ENCODE measurements at places on chromosomes 2 and 18.

DNA sequence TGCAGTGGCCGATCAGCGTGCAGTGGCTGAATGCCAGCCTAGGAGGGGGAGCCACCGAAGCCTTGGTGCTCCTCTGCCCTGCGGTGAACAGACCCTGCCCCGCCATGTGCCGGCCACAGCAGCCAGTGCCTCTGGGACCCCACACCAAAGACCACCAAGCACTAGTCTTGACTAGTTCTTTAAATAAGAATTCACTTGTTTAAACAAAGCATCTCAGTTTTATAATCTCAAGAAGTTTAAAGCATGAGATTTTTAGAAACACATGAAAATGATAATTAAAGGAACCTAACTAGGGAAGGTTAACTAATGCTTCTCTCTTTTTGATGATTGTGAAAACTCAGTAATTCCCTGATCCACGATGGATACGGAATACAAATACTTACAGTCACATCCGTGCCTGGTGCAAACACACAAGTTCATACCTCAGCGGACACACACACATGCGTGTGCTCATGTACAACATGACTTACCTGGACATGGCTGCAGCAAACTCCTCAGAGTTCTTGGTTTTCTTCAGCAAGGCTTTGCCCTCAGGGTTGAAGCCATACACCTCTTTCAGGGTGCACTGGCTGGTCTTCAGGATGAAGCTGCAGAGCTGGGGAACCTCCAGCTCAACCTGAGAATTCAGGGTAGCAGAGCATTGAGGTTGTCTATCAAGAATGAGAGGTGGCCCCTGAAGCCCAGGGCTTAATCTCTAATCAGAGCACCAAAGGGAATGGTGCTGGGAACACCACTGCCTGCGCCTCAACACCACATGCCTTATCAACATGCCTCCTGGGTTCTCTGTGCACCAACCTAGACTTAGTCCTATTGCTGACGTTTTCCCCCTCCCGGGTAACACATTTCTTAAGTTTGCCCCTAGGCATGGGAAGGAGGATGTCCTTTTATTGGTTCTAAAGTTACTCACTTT is 3.1 kb downstream of the APOB start:
- no peak for DNase-seq

DNA sequence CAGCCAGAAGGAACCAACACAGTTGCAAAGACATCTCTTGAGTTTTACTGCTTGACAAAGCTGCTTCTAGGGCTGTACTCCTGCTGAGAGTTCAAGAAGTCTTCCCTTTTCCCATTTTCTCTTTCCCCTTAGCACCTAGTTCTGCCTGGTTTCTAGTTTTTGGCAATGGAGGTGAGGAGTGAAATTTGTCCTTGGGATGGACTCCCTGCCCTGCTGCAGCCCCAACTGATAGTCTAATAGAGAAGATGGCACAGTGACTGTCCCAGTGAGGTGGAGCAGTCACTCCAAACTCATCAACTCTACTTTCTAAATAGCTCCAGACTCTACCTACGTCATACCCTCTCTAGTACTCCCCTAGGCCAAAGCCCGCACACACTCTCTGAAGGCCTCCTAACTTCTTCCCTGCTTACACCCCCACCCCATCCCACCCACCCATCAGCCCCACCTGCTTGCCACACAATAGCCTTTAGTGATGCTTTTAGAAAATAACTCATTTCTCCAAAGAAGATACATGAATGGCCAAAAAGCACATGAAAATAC is 164.4 kb downstream of the DDX1 start:
- no peak for DNase-seq

DNA sequence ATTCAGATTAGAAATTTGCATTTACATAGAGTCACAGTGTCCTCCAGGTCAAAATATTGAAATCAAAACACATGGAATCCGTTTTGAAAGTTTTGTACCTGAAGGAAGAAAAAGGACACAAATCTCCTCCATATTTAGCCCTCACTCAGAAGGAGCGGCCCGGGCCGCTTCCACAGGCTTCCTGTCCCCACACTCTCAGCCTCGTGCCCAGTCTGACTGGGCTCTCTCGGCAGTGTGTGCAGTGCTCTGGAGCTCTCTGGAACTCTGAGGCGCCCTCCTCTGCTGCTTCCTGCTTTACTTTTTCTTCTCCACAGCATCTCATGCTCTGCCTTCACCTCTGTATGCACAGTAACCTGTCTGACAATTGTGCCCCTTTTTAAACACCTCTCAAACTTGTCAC is 22.2 kb upstream of the ZFP36L2 start:
- no peak for DNase-seq

GRCh38 chr18:75727456-75727855 is 300.0 kb upstream of the SMIM21 start:
- DNase-seq, result no peak

- no peak for DNase-seq
Observed at GRCh38 chr2:9247786-9248185, 41.2 kb downstream of the ASAP2 start.

- no peak for DNase-seq
Observed at GRCh38 chr2:181924336-181924735, 32.8 kb downstream of the ITPRID2 start.

DNA sequence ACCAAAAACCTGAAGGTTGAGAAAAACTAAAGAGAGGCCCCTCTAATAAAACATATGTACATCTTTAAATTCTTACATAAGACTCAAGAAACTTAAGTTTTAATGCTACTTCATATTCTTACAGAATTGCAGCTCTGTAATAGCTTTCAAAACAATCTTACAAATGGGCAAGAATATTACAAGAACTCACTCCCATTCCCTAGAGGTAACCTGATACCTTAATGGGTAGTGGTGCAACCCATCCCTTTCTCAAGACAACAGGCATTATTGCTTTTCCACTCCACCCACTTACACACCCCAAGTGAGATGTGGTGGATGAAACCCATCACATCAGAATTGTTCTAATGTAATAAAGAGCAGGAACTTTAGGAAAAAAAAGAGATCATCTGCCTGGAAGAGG is 103.7 kb downstream of the RBMS1 start:
- no peak for DNase-seq

GRCh38 chr2:77418537-77418936 is 103.6 kb downstream of the LRRTM4 start:
- no peak for DNase-seq

DNA sequence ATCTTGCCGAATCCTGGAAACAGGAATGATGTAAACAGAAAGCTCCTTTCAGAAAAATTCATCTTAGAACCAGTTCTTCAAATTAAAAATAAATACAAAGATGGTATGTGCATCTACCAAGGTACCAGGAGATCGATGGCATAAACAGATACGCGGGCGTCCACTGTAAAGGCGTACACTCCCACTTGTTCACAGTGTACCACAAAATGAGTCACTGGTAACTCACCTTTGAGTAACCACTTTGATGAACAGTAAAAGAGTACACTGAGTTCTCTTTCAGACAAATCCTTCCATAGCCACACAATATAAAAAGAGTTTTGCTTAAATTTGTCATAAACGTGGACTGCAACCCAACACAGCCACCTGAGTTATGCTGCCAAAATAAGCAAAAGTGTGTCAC is 128.3 kb downstream of the DNER start:
- DNase-seq, result no peak

DNA sequence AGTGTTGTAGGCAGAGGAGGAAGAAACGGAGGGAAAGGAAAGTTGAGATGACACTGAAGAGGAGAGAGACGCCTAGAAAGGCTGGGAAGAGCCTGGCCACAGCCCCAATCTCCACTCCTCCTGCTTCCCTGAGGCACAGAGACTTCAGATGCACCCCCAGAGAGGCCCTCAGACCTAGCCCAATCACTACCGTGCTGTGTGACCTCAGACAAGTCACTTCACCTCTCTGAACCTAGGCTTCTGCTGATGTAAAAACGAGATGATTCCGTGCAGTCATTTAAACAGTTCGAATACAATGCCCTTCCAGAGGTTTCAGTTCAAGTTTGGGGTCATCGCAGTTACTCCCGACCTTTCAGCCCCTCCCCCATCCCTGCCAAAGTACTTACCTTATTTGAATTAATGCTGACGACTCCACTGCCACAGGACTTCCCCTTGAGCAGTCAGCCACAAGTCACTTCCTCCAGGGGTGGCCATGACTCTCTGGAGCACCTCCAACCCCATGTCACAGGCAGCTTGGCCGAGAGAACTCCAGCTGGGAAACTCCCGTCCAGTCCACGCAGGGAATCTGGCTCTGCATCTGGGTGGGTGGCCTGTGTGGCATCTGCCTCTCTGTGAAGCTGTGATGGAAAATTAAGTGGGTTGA is 105.2 kb upstream of the ID2 start:
- DNase-seq, result no peak

DNA sequence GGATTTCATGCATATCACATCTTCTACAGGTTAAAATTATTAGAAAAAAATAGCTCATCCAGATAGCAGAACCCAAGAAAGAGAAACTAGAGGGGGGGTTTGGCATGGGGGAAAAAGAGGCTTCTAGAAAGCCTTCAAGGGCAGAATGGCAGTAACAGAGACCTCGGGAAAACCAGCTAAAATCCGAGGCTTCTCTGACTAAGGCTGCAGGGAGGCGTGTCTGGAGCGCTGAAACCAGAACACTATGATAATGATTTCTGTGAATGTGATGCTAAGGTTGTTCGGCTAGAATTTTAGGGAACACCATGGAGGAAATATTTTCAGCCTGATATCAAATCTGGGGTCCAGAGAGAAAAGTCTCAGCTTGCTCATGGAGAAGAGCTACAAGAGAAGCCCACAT is 73.0 kb downstream of the ATP8B1 start:
- no peak for DNase-seq

- peak; percentile 45 for DNase-seq
Observed at GRCh38 chr2:85405201-85406059, 4.7 kb downstream of the CAPG start.

DNA sequence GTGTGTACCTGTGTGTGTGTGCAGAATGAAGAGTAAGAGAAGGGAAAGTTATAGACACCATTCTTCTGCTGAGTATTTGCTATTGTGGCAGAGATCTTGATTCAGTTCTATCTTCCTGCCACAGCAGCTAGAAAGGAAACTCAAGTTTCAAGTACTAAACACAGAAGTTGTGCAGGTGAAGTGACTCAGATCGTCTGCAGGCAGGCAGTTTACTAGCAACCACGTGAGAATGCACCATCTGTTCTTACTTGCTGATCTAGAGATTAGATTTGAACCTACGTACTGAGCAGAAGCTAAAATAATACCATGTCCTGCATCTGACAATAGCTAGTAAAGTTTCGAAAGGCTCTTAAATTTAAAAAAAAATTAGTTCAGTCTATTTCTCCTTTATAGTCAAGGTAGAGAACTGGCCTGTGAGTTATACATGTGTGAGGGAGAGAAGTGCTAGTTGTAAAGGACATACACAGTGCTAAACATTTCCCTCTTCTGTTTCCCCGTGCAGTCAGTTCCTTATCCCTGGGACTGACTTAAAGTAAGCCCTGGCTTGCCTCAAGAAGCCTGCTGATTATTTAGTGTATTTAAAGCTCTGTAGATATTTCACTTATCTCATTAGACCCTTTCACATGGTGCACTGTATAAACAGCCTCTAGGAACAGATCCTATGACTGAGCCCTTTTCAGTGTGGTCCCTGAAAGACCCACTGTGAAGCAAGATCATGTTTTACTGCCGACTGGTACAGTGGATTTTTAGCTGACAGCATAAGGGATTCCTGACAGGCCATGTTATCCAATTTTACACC is 45.0 kb downstream of the SLC38A11 start:
- DNase-seq, result no peak

- DNase-seq, result no peak
Observed at GRCh38 chr2:121900391-121900790, 144.9 kb downstream of the TSN start.

GRCh38 chr2:191618046-191618780 is 59.7 kb upstream of the NABP1 start:
- no peak for DNase-seq

DNA sequence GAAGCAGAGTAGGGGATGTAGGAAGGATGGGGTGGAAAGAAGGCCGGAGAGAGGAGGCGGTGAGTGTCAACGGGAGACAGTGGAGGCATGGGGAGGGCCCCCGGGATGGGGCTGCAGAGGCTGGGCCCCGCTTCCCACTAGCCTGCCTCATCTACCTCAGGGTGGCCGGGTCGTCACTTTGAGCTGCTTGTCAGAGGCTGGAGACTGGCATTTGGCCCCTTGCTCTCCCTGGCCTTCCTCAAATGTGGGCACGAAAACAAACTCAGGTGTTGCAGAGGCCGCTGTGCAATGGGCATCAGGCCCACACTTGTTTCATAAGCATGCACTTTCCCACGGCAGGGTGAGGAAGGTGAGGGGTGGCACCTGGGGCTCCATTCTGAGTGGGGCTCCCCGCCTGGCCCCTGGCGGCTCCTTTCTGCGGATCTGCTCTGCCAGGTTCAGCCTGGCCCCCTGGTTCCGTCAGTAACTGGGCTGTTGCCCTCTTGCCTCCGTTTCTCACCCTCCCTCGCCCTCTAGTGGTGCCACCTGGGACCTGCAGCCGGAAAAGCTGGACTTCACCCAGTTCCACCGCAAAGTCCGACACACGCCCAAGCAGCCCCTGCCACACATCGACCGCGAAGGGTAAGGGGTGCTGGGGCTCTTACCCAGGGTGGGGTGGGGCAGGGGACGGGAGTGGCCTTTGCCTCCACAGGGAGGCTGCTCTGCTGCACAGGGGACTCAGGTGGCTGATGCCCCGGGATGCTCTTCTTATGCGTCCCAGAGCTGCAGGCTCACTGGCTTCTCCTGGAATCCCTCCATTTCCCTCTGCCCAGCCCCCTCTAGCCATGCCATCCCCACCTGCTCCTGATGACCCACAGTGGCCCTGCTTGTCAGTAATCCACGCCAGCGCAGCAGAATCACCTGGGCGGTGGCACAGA is 125.4 kb downstream of the CTIF start:
- no peak for DNase-seq

DNA sequence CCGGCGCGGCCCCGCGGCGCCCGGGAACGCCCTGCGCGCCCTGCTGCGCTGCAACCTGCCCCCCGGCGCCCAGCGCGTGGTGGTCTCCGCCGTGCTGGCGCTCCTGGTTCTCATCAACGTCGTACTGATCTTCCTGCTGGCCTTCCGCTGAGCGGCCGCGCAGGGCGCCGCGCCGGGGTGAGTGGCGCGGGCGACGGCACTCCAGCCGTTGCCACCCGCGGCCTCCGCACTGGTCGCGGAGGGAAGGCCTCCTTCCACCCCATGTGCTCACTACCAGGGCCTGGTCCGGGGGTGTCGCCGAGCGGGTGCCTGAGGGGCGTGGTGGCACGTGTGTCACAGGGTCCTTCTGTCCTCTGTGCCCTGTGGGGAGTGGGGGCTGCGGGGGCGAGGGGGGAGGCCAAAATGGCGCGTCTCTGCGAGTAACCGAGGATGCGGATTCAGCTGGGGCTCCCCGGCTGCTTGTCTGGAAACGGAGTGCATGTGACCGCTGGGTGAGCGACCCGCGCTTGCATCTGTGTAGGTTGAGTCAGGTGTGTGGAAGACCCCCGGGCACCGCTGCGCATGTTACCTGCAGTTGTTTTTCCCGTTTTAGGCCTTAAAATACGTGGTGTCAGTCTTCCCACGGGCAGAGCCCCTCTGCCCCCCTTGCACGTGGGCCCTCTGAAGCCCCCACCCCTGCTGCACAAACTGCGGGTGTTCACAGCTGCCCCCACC is 58.0 kb downstream of the FAM168B start:
- no peak for DNase-seq

DNA sequence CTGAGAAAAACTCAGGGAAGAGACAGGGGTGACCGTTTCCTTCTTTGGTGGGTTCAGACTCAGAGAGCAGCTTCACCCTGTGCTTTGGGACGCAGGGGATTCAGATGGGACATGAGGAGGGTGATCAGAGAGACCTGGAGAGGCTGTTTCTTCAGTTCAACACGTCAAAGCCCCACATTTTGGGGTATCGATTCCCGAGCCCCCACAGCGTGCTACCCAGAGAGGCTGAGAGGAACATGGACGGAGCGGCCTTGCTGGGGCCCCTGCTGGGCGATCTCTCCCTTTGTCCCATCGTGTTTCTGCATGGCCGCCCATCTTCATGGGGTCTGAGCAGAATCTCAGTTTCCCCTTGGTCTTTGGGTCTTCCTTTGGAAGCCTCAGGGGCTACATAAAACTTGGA is 38.2 kb upstream of the PXDN start:
- no peak for DNase-seq
